ENCODE measurements at places on chromosomes 16 and 17. TPM values are rescaled to one million over a fixed set of nuclear protein-coding genes. Genes with fewer than 3 reads are reported as not detected.

The CASKIN1 gene
- 0.16 TPM for total RNA-seq

The WNT9B gene
- not detected for total RNA-seq

The SMIM36 gene
- total RNA-seq = not detected

The MYH3 gene
- 0.34 TPM for total RNA-seq

The PIGQ gene
- 27.6 TPM for total RNA-seq

The DNAI2 gene
- total RNA-seq = not detected

The EVPLL gene
- total RNA-seq = not detected

The MMP28 gene
- 61.6 TPM for total RNA-seq

The CSNK2A2 gene
- 22.7 TPM for total RNA-seq

The DCUN1D3 gene
- total RNA-seq = 6.8 TPM

Measured in hair follicular keratinocyte (primary cell).